ENCODE measurements at places on chromosomes 16 and 17.

DNA sequence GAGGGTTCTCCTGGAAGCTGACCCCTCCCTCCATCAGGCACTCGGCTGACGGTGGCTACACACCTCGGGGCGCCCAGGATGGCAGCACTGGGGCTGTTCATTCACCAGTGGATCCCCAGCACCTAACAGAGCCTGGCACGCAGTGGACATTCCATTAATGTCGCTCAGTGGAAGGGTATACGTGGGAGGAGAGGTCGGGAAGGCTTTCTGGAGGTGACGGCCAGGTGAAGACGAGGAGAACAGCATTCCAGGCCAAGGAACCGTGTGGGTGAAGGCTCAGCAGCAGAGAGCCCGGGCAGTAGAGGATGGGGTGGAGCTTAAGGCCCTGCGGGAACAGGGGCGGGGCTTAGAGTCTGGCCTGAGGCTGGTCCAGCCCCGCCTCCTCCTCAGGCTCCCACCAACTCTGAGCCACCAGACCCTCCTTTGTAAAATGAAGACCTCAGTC is 2.5 kb upstream of the HS3ST6 start:
- no peak for ATAC-seq

DNA sequence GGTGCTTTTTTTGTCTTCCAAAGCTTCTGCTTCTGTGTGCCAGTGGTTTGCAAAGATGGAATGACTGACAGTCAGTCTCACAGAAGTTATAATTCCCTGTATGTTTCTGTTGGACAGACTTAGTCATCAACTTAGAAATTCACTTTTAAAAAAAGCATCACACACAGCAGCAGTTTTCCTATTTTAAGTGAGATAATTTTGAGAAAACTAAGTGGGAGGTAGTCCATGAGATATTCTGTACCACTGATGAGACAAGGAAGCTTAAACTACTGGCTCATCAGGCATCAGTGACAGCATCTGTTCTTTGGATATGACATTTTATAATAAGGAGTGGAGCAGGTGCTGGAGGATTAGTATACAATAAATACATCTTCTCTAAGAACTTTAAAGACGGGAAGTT is 20.0 kb downstream of the CNP start:
- no peak for ATAC-seq

GRCh38 chr16:46808997-46809396 is 22.0 kb downstream of the C16orf87 start:
- peak; percentile 64 for ATAC-seq

DNA sequence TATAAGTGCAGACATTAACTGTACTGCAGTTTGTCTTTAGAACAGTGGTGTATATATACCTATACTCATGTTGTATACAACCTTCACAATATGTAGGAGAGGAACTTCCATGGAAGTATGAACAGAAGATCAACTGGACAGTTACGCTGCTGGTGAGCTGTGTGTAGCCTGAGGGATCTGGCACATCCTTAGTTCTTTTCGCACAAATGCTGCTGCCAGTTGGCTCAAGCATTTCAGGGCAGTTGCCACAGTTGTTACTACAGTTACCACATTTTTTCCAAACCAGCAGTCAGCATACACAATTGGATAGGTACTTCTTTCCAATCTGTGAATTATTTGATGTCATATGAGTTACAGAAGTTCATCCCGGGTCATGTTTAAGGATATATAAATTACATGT is 539.6 kb upstream of the HSBP1 start:
- peak; percentile 16 for ATAC-seq

DNA sequence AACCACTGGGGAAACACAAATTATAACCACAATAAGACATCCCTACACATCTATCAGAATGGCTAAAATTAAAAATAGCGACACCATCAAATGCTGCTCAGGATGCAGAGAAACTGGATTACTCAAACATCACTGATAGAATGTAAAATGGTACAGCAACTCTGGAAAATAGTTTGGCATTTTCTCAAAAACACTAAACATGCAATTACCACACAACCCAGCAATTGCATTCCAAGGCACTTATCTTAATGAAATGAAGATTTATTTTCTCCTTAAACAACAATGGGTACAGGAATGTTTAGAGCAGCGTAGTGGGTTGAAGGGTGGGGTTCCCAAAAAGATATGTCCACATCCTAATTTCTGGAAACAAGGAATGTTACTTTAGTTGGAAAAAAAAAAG is 309.0 kb upstream of the PMFBP1 start:
- no peak for ATAC-seq

GRCh38 chr16:84340325-84341040 is 27.9 kb upstream of the ATP2C2 start:
- no peak for ATAC-seq

- ATAC-seq: no peak
Observed at GRCh38 chr17:16943541-16944333, 28.2 kb downstream of the TNFRSF13B start.

GRCh38 chr16:61887903-61888302 is 148.3 kb downstream of the CDH8 start:
- ATAC-seq: no peak

DNA sequence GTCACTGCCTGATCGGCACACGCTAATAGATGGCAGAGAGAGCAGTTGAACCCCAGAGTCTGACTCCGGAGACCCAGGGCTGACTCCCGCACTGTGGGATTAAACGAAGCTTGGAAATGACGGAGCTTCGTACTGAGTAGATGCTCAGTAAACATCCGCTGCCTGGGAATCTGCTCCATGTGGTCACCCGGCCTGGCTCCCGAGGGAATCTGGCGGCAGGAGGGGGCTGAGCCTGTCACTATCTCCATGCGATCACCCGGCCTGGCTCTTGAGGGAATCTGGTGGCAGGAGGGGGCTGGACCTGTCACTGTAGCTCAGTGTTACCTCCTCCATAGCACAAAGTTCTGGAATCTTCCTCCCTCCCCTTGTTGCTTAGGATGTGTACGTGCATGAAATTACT is 139.7 kb upstream of the CIBAR2 start:
- ATAC-seq: no peak

DNA sequence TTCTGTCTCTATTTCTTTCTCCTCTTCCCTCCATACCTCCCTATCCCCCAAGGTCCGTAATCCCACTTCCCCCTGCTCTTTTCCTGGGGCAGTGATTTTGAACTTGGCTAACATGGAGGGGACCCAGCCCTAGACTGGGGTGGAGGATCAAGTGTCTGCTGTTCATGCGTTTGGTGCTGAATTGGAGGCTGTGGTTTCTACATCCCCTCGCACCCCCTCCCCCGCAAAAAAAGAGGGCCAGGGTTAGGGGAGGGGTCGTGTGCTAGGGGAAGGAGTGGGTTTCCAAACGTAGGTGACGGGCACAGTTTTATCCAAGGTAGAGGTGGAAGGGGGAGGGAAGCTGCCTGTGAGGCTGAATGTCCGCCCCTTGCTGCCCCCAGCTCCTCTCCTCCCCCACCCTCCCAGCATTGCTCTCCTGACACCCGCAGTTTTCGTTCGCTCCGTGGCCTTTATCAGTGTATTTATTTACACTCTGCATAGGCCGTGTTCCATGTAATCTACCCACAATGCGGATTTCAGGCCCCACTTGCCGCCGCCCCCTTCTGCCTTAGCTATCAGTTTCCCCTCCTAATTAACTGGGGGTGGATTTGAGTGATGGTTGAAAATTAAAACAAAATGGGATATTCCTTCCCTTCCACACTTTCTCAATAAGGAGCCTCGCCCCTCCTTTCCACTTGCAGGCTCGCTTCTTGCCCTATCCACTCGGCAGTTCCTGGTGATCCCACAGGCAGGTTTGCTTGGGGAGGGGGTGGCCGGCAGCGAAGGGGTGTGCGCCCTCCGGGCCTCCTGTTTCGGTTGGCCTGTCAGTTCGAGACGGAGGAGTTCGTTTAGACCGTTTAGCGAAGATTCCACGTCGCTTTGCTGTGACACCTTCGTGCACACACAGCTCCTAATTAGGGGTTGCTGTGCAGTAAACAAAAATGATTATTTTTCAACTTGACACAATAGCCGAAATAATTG is 2.0 kb downstream of the GNAO1 start:
- no peak for ATAC-seq

DNA sequence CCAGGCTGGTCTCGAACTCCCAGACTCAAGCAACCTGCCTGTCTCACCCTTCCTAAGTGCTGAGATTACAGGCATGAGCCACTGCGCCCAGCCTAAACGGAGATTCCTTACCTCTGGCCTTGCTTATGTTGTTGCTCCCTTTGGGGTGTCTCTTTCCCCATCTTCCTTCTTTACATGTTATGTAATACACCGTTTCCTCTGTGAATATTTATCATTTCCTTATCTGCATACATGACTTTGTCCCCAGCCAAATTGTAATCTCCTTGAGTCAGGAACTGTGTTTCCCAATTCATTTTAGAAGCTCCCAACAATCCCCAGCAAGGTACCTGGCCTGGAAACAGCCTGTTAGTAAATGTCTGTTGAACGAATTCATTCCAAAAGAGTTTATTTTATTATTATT is 15.7 kb downstream of the COPZ2 start:
- ATAC-seq: no peak

GRCh38 chr16:11025120-11025531 is 80.8 kb downstream of the CLEC16A start:
- peak; percentile 73 for ATAC-seq

GRCh38 chr16:88131966-88132365 is 180.7 kb downstream of the BANP start:
- peak; percentile 17 for ATAC-seq

GRCh38 chr16:18018376-18018775 is 318.2 kb downstream of the NPIPA8 start:
- ATAC-seq: no peak

GRCh38 chr17:13508896-13509295 is 92.8 kb downstream of the HS3ST3A1 start:
- ATAC-seq: no peak

- ATAC-seq: no peak
Observed at GRCh38 chr16:85645021-85645589, 32.0 kb downstream of the GSE1 start.

- ATAC-seq: no peak
Observed at GRCh38 chr17:81928544-81929252, 1.2 kb upstream of the MAFG start.

GRCh38 chr17:51185763-51186332 is 19.6 kb downstream of the NME2 start:
- no peak for ATAC-seq

GRCh38 chr16:84314814-84315213 is 20.1 kb downstream of the WFDC1 start:
- ATAC-seq: no peak

GRCh38 chr16:82864332-82865040 is 237.7 kb downstream of the CDH13 start:
- ATAC-seq: no peak

DNA sequence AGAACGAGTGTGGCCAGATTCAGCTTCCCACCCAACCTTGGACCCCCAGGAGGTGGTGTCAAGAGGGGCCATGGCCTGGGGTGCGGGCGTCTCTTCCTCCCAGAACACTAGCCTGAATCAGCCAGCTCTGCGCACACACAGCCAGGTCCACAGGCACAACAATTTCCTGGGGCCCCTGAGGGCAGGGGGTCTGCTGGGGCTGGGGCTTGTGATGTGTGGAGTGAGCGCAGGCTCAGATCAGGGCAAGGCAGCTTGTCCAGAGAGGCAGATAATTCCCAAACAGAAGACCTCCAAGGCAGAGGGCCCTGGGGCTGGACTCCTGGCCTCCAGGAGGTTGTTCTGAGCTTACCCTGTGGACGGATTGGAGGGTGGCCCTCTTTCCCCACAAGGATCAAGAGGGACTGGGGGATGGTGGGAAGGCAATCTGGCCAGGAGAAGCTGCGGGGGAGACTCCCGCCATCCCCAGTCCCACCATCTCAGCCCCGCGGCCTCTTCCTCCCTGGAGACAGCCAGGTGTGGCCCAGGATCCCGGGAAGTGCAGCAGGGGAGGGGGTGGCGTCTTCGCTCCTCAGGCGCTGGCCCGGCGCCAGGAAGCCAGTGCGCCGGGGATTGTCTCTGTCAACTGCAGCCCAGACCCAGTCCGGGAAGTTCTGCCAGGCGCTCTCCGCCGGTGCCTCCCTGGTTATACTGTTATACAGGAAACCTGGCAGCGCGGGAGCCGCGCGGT is 52.0 kb upstream of the AMZ2 start:
- ATAC-seq: no peak

DNA sequence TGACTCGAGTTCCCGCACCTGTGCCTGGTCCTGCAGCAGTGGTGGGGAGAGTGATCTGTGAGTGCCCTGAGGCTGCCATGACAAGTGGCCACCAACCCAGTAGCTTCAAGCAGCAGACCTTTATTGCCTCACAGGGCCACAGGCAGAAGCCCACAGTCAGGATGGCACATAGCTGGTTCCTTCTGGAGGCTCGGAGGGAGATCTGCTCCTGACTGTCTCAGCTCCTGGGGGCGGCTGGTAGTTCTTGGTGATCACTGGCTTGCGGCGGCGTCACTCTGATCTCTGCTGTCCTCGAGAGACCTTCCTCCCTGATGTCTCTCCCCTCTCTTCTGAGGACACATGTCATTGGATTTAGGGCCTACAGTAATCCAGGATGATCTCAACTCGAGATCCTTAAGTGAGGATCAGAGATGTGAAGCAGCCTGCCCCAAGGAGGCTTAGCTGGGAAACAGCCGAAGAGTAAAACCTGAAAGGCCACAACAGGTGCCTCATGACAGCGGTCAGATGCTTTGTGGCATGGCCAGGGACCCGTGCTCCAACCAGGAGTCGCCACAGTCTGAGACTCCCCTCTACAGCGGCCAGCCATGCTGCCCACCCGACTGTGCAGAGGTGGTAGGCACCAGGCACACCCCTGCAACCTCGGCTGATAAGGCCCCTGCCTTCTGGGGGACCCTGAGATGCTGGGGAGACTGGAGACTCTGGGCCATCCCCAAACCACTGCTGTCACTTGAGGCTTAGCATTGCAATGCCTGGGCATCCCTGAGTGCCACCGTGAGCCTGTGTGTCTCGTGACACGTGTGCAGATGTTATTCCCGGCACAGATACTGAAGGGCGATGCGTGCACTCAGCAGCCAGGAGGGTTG is 30.0 kb upstream of the SLC38A10 start:
- no peak for ATAC-seq

DNA sequence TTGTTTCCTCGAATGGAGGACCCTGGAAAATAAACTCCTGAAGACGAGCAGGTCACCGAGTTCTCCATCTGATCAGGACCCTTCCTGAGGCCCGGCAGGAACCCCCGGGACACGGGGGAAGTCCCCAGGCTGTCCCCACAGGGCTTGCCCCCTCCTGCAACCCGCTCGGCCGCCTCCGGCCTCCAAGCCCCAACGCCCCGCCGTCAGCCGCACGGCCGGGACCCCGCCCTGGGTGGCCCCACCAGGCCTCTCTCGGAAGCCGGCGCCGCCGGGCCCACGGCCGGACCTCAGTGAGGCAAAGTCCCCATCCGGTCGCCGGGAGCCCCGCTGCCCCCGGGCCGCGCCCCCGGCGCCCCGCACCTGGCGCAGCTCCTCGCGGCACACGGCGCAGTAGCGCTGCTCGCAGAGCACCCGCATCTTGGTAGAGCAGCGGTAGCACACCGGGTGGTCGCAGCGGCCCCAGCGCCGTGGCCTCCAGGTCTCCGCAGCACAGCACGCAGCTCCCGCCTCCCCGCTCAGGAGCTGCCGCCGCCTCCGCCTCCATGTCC is 383 bp downstream of the ZNF598 start:
- ATAC-seq: peak; percentile 54

GRCh38 chr17:4750606-4751005 is 10.9 kb upstream of the CXCL16 start:
- no peak for ATAC-seq

Measured in stimulated activated memory B cell treated with anti-CD40 and anti-IgM and Interleukin-4, amounts not matched to agents 10 μg/mL and 1 μg/mL and 100 μg/mL, for 72 hours (primary cell).